ENCODE measurements at places on chromosomes 3 and 15. TPM values are rescaled to one million over a fixed set of nuclear protein-coding genes. Genes with fewer than 3 reads are reported as not detected.

The THRB gene
- total RNA-seq, result 15.5 TPM

The ATP6V1A gene
- 65.2 TPM for total RNA-seq

DNA sequence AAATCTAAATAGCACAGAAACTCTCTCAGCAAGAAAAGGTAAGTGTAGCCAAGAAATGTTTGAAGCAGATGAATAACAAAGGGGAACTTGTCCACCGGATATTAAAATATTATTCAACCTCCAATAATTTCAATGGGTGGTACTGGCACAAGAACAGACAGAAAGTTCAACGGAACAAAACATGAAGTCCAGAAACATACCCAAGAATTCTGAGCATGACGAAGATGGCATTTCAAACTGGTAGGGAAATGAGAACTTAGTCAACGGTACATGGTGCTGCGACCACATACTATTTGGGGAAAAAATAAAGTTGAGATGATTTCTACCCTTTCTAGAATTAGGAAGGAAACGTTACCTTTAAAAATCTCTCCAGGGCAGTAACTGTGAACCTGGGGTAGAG lies 5.5 kb downstream of the CHSY1 start:
- no peak overlapping the region for H3K27ac ChIP-seq
- H3K36me3 ChIP-seq, result peaks cover 22% of the 10 kb centered on the region
- H3K27me3 ChIP-seq, result no peaks in the 10 kb centered on the region
- DNase-seq, result no peak
- peaks cover 27% of the 10 kb centered on the region for H3K4me1 ChIP-seq
- H3K4me3 ChIP-seq, result no peak overlapping the region

- H3K4me3 ChIP-seq, result no peak overlapping the region
- no peak overlapping the region for H3K27ac ChIP-seq
- no peak for DNase-seq
- no peaks in the 10 kb centered on the region for H3K4me1 ChIP-seq
- no peaks in the 10 kb centered on the region for H3K36me3 ChIP-seq
- no peaks in the 10 kb centered on the region for H3K27me3 ChIP-seq
These were observed 12.4 kb downstream of the LAMP3 start for GRCh38 chr3:183149915-183150750.

- no peak for DNase-seq
- H3K27me3 ChIP-seq, result no peaks in the 10 kb centered on the region
- no peaks in the 10 kb centered on the region for H3K36me3 ChIP-seq
- no peaks in the 10 kb centered on the region for H3K4me1 ChIP-seq
- H3K4me3 ChIP-seq, result no peak overlapping the region
These were observed 585.9 kb downstream of the OTOL1 start for GRCh38 chr3:162082516-162082915.

GRCh38 chr15:79989682-79990081 lies 18.7 kb upstream of the BCL2A1 start:
- no peak overlapping the region for H3K27ac ChIP-seq
- H3K4me1 ChIP-seq, result peaks cover 15% of the 10 kb centered on the region
- peaks cover 15% of the 10 kb centered on the region for H3K27me3 ChIP-seq
- DNase-seq, result no peak
- no peaks in the 10 kb centered on the region for H3K36me3 ChIP-seq

DNA sequence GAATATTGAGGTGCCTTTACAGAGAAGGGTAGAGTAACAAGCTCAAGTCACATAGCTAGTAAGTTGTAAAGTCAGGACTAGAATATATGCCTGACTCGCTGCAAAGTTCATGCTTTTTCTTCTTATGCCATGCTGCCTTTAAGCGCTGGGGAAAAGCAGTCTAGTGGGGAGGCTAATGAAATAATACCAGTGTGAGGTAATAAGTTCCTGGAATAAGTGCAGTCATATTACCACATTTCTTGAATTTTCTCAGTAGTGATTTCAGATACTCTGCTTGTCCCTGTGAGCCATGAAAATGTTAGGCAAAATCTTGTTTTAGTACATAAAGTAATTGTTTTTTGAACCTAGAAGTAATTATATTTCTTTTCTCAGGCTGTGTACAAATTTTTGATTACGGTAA lies 71.8 kb downstream of the SYN2 start:
- no peaks in the 10 kb centered on the region for H3K4me1 ChIP-seq
- H3K4me3 ChIP-seq, result no peak overlapping the region
